ENCODE measurements at places on chromosomes 2 and 18.
A peak's percentile ranks its signal among the peaks of the same experiment; 100 is the strongest.

GRCh38 chr2:167249197-167249596 lies 360.9 kb downstream of the XIRP2 start:
- DNase-seq = no peak

DNA sequence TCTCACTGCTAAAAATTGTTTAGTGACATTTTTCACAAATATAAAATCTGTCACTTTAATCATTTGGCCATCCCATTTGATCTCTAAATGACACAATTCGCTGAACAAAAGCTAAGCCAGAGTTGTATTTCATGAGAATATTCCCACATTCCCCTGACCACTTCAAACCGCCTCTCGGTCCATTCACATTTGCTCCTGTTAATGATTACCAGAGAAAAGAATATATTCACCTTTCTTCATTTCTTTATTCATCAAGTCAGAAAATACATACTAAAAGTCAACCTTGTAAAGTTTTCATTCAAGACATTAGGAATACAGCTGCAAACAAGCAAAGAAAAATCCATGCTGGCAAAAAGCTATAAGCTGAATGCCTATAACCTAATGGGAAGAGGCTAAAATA lies 225.5 kb downstream of the DOK6 start:
- no peak for DNase-seq

DNA sequence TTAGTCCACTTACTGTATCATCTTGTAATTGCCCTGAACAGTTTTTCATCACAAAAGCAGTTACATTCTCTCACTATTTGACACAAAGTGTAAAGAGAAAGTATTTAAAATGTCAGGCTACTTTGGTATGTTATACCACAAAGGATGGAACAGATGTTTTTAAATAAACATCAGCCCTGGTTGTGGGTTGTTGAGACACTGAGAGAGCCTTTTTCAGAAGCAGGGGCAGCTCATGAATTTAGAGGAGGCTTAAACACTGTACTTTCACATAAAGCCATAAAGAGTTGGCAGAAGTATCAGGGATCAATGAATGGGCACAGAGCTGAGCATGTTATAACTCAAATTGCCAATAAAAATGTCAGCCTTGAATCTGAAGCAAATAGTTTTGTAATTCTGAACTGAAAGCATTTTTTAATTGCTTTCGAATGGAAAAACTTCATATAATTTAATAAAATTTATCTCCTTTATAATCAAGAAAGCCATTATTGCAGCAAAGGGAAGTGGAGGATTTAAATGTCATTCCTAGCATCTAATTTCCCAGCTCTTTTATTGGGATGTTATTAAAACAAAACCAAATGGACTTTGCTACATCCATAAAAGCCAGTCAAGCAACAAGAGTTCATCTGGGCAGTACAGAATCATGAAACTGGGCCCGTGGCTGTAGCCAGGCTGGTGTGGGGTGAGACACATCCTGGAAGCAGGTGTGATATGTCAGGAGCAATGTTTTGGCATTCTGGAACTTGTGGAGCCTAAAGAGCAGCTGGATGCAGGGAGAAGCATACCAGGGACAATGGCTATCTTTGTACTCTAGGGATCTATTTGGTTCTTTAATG lies 95.1 kb upstream of the NT5C1B start:
- DNase-seq = no peak

GRCh38 chr18:48923746-48924629 lies 26.8 kb downstream of the SMAD7 start:
- DNase-seq = peak; percentile 64

- no peak for DNase-seq
These were observed 2.4 kb upstream of the NTSR2 start for GRCh38 chr2:11672407-11672806.

DNA sequence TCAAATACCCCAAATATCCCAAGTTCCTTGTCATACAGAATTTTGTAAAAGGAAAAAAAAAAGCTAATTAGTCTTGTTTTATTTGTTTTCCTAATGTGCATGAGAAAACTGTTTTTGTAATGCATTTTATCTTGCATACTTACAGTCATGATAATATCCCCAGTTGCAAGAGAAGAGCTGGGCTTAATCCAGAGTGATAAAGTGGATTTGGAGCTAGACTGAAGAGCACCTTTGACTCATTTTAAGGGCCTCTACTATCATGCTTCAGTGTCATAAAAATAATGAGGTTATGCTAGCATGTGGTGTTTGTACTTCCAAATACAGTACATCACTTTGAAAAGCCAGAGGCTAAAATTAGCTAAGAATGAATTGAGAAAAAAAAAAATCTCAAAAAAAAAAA lies 26.4 kb downstream of the ARHGAP15 start:
- no peak for DNase-seq

GRCh38 chr2:211228559-211228958 lies 672.2 kb downstream of the CPS1 start:
- DNase-seq = no peak

Measured in GM12891 (cell line).